ENCODE measurements at places on chromosomes 7 and 10.

DNA sequence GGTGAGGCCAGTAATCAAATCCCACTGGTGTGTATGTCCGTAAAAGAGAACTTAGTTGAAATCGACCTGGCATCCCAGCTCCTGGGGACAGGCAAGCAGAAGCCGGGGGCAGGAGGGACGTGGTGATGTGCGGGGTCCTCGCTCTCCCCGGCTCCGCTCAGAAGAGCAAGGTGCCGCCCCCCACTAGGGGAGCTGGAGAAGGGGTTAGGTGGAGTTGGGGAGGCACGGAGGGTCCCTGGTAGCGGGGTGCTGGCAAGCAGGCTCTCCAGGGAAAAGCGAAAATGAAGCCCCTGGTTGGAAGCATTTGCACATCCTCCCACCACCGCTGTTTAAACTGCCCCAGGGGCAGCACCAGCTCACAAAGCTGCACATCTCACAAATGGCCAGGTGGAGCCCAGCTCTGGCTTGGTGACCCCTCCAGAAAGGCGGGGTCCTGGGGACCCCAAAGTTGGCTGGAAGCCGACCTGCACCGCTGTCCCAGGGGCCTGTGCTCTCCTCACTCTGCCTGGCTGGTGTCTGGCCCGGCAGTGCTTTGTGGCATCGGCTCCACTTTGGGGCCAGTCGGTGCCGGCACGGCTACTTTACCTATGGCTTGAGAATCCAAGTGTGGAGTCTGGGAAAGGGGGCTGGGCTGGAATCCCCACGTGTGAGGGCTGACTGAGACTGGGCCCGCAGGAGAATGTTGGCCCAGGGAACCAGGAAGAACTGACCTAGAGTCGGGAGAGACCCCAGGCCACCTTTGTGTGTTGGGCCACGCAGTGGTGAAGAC lies 2.9 kb upstream of the CFAP46 start:
- no peak for DNase-seq

DNA sequence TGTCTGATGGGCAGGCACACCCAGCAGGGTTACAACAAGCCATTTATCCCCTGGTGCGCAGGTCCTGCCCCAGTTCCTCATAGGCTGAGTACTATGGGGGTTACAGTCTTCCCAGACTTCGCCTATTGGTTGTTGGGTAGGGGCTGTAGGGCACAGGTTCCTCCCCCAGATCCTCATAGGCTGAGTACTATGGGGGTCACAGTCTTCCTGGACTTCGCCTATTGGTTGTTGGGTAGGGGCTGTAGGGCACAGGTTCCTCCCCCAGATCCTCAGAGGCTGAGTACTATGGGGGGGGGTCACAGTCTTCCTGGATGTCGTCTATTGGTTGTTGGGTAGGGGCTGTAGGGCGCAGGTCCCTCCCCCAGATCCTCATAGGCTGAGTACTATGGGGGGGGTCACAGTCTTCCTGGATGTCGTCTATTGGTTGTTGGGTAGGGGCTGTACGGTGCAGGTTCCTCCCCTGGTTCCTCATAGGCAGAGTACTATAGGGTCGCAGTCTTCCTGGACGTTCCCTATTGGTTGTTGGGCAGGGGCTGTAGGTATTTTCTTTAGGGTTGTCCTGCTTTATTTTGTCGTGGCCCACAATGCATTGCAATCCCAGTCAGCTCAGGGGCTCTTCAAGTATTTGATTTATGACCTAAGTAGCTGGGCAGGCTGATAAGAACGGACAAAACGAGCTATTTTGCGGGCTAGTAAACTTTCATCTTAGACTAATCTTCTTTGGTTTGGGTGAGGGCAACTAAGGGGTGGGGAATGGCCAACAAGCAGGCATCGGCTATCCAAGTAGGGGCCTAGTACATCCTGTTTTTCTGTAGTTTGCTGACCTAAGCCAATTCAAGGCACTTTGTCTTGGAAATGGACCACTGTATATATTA lies 3.4 kb downstream of the LRRC27 start:
- DNase-seq: no peak

GRCh38 chr10:24428410-24428782 lies 219.5 kb downstream of the KIAA1217 start:
- DNase-seq: no peak

DNA sequence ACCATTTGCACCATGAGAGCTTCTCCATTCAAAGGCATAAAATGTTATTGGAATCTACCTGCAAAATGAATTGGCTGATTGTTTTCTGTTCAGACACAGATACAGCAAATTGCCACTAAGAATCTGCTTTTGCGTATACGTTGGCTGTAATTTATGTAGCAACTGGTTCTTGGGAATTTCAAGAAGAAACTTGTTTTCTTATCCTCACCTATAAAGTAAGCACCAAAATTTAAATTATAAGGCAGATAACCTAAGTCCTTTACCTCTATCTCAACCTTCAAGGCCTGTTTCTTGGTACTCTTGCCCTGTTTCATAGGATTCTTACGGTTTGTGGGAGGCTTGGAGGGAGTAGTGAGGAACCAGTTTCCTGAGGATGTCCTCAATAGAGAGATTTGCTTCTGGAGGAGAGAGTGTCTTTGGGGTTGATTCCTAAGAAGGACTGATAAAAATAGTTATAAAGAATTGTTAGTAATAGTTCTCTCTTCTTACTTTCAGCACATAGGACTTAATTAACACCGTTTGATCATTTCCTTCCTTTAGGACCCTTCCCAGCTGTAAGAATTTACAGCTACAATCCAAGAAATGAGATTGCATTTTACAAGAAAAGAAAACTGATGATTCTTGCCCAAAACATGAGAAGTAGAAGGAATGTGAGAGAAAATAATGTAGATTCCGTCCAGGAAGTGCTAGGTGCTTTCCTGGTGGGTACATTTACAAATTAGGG lies 2.0 kb downstream of the STAMBPL1 start:
- DNase-seq: no peak

- no peak for DNase-seq
Observed at GRCh38 chr10:12255048-12255447, 59.1 kb downstream of the CDC123 start.

DNA sequence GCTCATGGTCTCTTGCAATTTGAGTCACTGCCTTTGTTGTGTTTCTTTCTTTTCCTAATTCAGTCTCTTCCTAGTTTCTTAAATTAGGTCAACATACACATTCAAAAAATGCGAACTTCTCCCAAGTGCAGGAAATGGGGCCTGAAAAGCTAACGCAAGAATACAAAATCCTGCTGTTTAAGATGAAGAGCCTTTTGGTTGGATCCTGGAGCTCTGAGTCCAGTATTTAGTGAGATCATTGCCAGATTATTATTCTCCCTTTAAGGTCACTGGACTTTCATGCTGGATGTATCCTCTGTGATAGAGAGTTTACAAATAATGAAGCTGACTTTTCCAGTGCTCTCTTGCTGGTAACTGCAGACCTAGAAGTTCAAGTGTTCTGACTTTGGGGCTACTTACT lies 401.9 kb upstream of the MKI67 start:
- DNase-seq: no peak

DNA sequence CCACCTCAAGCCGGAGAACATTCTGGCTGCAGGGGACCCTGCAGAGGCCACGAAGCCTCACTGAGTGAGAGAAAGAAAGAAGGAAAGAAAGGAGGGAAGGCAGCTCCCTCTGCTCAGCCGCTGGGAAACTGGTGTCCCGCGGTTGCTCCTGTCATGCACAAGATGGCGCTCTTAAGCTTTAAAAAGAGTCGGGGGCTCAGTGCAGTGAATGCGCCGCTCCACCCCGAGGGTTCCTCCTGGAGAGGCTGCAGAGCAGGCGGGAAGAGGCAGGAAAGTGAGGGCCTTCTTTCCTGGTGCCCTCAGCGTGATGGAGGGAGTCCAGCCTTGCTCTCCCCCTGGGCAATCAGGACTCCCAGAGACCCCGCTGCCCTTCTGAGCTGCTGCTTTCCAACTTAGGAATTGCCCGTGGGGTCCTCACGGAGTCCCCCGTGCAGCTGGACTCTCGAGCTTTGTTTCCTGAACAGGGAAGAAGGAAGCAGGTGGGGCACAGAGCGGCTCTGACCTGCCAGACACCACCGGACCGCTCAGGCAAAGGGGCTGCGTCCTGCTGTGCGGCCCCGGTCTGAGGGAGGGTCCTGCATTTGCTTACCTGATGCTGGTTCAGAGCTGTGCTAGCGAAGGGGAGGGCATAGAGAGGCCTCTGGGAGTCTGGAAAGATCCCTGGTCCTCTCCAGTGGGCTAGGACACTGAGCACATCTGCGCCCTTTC lies 141.9 kb upstream of the MKI67 start:
- no peak for DNase-seq

DNA sequence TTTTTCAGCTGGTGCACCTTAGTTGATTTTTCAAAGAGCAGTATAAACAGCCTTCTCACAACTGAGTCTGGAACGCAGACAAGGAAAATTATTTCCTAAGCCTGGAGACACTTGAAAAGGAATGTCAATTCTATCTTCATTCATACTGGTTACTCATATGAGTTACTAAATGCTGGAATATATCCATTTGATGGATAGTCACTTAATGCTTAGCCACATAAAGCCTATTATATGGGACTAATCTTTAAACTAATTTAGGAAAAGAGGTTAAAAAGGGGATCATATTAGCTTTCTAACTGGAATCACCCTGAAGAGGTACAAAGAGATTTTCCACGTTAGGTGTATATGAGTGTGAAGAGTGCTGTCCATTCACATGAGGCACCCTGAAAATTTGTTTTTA lies 1.7 kb upstream of the HOXA4 start:
- no peak for DNase-seq

DNA sequence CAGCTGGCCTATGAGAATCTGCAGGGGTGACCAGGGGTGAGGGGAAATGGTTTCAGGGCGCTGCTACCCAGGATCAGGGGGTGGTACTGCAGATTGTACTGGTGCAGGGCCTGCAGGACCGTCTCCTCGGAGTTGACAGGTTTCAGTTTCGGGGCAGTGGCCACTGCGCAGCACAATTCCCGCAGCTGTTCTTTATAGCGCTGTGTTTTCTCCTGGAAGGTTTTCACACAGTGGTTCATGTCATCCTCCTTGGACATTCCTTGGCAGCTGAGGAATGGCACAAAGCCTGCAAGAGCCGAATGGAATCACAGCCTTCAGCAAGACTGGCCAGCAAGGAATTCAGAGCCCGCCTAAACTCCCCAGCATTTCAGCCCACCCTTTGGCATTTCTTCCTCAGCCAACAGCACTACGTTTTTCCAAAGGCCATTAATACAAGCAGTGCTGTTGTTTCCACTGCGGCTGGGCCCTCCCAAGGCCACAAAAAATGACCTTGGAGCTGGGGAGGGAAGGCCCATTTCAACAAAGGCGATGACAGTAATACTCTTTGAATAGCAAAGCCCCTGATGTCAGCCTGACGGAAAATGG lies 44.9 kb downstream of the PNLIPRP2 start:
- no peak for DNase-seq

- no peak for DNase-seq
Observed at GRCh38 chr7:17269341-17270221, 28.9 kb upstream of the AHR start.

DNA sequence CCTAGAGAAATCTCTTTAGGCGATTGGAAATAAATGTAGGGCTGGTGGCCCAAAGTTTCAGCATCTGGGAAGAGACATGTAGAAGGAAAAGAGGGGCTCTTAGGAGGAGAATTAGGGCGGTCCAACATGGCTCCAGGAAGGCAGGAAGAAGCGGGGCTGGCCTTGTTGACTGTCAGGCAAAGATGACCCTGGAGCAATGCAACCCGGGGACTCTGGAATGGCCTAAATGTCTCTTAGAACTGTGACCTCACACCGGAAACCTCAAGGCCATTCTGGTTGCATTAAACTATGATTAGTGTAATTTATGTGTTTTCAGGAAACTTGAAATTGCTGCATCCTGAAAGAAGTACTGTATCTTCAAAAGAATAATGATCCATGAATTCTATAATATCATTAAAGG lies 66.8 kb downstream of the NRP1 start:
- no peak for DNase-seq

DNA sequence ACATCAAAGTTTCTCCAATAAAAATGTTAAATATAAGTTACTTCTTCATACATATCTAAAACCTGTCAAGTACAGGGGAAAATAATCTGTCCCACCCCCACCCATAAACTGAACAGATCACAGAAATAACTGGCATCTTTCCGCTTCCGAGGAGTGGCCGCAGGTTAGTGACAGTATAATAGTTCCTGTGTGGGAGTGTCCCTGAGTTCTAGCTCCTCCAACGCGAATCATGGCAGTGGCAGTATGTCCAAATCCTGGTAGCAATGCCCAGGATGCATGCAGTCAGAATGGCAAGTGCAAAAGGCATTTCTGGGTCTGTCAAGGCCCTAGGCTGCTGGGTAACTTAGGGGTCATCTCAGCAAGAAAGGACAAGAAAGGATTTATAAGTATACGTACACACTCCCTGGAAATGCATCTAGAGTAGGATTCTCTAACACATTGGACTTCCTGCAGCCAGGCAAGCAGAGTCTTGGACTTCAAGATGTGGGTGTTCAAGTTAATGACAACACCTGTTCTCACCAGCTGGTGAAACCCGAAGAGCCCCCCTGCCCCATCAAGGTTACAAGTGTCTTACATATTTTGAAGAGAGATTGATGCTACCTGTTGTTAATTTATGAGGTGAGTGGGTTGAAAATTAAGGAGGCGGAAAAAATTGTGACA lies 94.4 kb upstream of the COL1A2 start:
- DNase-seq: no peak

DNA sequence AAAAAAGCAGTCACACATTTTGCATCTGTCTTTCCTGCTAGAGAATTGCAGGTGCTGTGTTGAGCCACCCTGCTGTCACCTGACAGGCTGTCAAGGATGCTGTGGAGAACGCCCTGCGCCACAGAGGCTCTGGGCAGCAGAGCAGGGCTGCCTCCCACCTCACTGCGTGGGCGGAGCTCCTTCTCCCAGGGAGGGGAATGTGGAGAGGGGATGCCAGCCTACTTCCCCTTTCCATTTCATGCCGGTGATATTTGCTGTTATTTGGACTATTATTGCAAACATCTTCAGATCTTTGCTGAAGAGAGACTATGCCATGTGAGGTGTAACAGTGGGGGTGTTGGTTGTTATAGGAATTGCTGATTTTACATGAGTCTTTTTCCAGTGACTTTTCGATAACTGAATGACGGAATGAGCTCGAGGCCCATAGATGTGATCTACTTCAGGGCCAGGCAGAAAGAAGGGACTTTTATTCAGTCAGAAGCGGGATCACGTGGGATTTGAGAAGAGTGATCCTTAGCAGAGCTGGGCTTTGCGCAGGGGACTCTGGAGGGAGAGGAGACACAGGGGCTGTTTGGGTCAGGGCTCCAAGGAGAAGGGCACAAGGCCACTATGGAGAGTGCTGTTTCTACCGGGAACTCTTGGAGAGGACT lies 13.6 kb upstream of the PRKAG2 start:
- no peak for DNase-seq

DNA sequence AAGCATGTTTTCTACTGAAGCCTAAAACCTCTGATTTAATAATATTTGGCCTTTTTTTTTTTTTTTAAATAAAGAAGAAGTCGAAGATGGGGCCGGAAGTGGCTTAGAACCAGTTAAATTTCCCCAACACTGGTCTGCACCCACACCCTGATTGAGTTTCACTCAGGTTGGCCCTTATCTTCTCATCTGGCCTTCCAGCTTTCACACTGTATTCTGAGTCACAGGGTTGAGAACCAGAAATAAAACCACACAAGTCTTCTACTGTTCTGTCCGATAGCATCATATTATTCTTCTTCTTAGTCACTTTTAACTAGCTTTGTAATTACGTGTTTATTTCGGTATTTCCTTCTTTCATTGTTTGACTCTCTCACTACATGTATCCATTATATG lies 9.9 kb downstream of the ZNF365 start:
- DNase-seq: peak; percentile 38

GRCh38 chr10:7134448-7134847 lies 276.4 kb downstream of the SFMBT2 start:
- no peak for DNase-seq
